ENCODE measurements at places on chromosomes 3 and 15.

- DNase-seq, result peak; percentile 10
Measured at GRCh38 chr3:142028243-142028777, 121.0 kb downstream of the TFDP2 start.

DNA sequence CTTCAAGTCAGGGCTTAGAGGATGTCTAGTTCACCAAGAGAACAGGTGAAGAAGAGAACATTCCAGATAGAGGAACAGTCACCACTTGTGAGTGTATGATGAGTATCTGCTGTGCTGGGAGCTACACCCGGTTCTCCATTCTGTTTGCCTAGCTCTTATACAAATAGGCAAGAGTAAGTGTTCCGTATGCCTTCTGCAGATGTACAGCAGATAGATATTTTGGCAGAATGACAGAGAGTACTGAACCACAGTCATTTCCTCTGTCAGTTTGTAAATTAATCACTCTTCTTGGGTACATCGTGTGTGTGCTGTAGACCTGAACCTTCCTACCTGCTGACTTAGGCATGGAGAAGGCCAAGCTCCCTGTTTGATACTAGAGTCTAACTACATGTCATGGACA, 108.3 kb upstream of the CTDSPL start:
- peak; percentile 9 for DNase-seq

DNA sequence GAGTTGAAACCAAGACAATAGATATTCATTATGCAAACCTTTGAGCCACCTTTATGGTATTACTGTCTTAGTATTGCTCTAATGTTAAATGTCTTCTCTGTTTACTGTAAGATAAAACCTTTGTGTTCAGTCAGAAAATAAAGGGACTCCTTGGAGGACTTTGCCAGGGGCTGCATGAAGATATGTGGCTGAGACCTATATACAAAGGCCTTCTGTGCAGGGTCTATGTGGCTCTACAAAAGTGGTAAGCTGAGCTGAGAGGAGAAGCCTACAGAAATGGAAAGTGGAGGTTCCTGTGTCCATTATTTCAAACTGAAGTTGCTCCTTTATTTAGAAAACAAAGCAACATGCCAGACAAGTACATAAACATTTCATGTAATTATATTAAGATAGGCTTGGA, 131.5 kb downstream of the FNDC3B start:
- no peak for DNase-seq

GRCh38 chr15:64536244-64536836, 76.0 kb downstream of the ZNF609 start:
- DNase-seq, result no peak

DNA sequence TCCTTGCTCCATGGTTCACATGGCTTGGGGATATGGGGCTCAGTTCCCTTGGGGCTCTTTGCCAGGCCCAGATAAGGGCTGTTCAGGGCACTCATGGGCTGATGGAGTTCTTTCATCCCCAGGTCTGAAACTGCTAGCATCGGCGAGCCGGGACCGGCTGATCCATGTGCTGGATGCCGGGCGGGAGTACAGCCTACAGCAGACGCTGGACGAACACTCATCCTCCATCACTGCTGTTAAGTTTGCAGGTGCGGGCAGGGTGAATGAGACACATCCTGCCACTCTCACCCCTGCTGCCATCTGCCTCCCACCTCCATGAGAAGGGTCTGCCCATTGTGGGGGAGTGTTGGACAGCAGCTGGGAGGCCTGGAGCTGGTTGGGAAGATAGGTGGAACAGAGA, 11.1 kb upstream of the JMJD7 start:
- DNase-seq, result no peak

DNA sequence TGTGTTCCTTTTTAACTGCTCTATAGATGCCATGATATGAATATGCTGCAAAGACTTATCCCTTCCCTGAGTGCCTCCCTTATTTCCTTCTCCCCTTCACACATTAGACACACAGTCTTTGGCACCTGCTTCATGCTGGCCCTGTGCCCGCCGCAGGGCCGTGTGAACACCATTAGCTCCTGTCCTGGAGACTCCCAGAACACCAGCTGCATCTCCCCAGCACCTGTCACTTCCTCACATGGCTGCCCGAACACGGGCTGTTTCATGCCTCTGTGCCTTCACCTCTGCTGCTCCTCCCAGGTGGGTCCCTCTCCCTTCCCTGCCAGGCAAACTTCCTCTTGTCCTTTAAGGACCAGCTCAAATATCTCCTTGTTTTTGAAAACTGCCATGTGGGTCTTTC, 40.5 kb upstream of the SEC13 start:
- peak; percentile 79 for DNase-seq

DNA sequence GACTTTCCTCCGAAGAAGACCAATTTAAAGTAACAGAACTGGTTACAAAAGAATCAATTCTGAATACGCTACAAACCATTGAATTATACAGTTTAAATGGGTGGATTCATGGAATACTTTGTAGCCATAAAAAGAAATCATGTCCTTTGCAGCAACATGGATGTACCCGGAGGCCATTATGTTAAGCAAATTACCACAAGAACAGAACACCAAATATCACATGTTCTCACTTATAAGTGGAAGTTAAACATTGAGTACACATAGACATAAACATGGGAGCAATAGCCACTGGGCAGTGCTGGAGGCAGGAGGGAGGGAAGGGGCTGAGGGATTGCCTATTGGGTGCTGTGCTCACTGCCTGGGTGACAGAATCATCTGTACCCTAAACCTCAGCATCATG, 61.3 kb downstream of the EDEM1 start:
- no peak for DNase-seq

DNA sequence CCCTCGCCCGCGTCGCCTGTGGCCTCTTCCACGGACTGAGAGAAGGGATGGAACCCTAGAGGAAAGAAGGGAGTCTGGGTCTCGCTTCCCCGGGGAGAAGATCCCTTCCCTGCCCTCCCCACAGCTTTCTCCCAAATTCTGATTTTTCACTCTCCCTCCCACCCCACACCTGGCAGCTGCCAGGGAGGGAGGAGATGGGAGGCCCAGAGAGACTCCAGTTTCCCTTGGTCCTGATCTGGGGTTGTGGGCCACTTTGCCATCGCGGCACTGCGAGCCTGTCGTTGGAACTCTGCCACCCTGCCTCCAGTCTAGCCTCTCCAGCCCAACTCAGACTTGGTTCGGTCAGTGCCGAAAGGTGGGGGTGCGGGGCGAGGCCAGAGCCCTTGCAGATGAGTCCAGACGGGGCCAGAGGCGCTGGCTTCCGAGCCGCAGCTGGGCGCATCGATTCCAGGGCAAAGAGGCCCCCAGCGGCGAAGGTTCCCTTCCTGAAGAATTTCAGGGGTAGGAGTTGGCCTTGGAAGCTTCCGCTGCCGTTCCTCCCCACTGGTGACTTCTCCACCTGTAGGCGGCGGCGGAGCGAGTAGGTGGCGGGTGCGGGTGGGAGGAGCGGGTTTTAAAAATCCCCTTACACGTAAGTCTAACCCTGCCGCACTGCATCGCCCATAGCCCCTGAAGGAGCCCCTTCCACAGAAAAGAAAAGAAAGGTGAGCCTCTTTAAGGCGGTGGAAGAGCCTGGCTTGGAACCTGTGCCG, 5.2 kb downstream of the WNT5A start:
- DNase-seq, result no peak

- no peak for DNase-seq
Measured at GRCh38 chr15:72146221-72146620, 28.0 kb downstream of the SENP8 start.

GRCh38 chr3:12486916-12487315, 2.6 kb downstream of the TSEN2 start:
- DNase-seq, result no peak

- no peak for DNase-seq
Measured at GRCh38 chr15:65917407-65917756, 48.1 kb downstream of the RAB11A start.

DNA sequence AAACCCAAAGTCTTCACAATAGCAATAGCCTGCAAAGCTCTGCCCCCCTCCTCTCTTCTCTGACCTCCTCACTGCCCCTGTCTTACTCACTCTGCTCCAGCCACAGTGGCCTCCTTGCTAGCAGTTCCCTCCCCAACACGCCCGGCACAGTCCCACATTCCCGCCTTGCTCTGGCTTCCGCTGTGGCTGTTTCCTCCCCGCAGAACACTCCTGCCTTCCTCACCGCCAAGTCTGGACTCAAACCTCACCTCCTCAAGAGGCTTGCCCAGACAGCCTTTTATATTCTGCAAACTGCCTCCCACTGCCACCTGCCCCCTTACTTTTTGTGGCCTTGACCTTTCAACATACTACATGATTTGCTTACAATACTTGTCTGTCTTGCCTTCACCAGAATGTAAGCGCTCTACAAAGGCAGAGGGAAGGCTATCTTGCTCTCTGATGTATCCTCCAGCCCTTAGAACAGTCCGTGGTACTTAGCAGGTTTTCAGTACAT, 406 bp upstream of the MPI start:
- DNase-seq, result no peak

DNA sequence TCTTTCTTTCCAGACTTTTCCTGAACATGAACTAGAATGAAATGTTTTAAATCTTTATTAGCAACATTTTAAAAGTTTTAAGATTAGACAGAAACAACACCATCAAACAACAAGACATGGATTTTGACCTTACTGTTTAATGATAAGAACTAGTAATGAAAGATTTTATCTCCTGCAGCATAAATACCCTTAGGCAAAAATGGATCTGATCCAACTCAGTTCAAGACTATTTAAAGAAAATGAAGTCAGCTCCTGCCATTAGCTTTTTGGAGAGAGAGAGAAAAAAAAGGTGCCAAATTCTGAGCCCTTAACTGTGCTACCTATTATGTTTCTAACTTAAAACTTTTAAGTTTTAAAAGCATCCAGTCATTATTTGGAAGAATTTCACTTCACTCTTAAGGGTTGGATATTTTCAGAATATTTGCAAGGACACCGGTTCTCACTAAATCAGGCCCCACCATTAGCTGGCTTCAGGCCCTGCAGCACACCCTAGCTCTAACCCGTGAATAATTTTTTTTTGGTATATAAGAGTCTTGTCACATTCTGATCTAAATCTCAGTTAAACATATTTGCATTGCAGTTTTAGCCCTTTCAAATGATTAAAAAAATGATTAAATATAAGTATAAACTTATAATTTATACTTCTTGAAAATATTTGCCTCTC, 60.0 kb downstream of the NR1I2 start:
- DNase-seq, result no peak

DNA sequence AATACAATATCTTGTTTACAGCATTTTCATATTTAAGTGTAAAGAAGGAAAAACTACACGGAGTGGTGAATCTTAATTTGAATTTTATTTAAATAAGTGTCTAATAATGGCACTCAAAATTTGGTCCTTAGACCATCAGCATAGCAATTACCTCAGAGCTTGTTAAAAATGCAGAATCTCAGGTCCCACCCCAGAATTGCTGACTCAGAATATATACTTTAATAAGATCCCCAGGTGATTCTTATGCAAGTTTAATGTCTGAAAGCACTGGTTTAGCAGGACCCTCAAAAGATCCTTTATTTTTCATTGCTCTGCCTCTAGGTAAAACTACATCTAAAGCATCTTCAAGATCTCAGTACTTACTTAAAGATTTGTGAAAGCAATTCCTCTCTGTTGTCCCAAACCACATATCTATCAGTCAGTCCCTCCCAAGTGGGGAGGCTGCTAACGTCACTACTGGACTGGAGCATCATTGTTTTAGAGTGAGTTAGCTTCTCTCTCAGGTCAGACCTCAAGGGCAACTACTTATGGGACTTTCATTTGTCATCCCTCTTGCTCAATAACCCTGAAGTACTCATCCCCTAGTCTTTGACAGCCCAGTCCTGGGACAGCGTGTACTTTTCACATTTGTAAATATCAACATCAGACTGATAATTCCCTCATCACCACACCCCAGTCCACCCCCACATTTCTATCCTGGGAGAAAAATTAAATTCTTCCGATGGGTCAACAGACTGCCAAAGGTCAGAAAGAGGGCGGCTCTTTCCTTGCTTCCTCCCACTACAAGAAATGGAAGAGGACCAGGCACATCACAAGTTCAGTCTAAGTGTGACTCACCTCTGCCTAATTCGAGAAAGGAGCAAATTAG, 76.7 kb downstream of the CBLB start:
- no peak for DNase-seq

- no peak for DNase-seq
Measured at GRCh38 chr3:102415553-102415952, 19.3 kb upstream of the ZPLD1 start.

DNA sequence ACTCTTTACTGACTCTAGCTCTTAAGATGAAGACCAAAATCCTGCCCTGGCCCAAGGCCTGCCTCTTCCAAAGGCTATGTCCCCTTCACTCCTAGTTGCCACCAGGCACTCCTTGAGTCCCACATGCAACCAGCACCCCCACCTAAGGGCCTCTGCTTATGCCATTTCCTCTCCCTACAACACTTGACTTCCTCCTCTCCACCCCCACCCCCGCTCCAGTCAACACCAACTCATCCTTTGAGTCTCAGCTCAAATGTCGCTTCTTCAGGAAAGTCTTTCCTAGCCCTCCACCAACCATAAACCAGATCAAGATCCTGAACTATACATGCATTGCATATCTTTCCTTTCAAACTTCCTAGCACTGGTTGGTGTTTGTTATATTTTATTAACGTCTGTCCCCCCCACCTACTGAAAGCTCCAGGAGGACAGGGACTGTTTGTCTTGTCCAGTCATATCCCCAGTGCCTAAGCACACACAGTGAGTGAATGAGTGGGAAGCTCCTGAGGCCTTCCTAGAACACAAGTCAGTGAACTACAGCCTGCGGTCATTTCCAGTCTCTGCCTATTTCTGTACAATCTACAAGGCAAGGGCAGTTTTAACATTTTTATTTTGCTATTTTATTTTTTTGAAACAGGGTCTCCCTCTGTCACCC, 7.3 kb downstream of the TBC1D2B start:
- DNase-seq, result no peak

DNA sequence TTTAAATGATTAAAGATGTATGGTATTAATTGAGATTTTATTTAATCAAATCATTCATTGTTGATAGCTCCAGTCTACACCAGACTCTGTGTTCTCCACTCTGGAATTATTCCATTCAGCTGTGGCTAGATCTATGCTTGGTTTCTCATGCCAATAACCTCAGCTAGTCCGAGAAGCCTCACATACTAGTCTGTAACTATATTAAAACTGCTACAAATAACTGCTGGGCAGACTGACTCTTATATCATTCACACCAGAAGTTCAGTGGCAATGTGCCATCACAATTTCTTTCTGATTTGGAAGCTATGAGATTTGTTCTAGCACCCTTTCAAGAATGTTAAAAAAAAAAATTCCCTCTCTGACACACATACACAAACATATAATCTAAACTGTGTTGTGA, 947.3 kb downstream of the ROBO1 start:
- no peak for DNase-seq

GRCh38 chr3:55180161-55180560, 252.3 kb upstream of the LRTM1 start:
- no peak for DNase-seq

DNA sequence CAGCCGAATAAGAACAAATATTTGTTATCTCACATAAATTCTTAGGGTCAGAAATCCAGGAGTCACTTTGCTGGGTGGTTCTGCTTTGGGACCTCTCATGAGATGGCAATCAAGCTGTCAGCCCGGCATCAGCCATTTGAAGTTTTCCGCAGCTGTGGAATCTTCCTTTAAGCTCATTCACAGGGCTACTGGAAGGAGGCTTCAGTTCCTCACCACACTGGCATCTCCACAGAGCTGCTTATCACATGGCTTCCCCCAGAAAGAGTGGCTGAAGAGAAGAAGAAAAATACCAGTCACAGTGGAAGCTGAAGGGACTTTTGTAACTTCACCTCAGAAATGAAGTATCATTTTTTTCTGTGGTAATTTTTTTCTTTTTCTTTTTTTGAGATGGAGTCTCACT, 267.7 kb downstream of the CHL1 start:
- no peak for DNase-seq

Measured in NCI-H774 (cell line).